ENCODE measurements at places on chromosomes 3 and 15.
A peak's percentile ranks its signal among the peaks of the same experiment; 100 is the strongest.

DNA sequence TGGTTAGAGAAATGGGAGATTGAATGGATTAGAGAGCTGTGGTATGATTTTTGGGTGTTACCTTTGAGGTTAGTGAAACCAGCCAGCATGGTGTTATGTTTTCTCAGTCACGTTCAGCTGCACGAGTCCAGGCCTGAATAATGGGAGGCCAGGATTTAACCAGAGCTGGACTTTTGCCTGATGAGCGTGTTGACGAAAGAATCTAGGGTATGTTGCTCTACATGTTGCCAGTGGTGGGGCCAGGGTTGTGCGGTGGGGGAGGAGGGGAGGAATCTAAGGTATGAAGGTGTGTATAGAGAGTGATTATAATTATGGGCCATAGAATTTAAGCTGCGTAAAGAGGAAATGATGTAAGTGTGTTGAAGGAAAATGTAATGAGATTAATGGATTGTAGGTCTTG lies 22.8 kb downstream of the MINDY2 start:
- no peak for DNase-seq

DNA sequence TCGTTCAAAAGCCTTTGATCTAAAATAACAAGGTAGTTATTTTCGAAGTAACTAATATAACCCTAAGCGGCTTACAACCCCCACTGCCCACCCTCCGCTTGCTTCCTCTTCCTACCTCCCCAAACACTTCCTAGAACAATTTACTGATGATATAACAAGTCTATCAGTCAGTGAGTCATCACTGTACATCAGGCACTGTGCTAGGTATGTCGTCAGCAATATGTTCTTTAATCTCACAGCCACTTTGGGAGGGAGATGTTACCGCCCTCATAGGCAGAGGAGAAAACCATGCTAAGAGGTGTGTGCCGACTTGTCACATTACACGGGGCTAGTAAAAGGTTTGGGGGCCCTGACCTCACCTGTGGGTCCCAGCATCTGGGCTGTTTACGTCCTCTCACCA lies 381.8 kb downstream of the EPHB1 start:
- DNase-seq, result no peak

GRCh38 chr3:158106766-158107471 lies 699 bp upstream of the SHOX2 start:
- no peak for DNase-seq

DNA sequence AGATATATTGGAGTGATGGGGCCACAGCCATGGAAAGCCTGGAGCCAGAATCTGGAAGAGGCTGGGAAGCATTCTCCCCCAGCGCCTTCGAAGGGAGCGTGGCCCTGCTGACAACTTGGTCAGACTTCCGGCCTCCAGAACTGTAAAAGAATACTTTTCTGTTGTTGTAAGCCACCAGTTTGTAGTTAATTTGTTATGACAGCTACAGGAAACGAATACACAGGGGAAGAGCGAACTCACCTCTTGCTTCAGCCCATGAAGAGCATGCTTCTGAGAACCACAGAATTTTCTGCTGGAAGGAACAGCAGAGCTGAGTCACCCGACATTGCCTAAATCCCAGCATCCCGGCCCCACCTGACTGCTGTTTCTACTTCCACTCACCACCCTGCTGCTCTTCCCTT lies 501.7 kb downstream of the SHQ1 start:
- peak; percentile 45 for DNase-seq

GRCh38 chr3:138381950-138382715 lies 33.8 kb downstream of the MRAS start:
- no peak for DNase-seq

GRCh38 chr3:142098964-142099363 lies 50.4 kb downstream of the TFDP2 start:
- DNase-seq, result peak; percentile 12

- DNase-seq, result no peak
Observed at GRCh38 chr3:189146848-189147247, 24.9 kb upstream of the TPRG1 start.

GRCh38 chr3:134749802-134750553 lies 45.1 kb upstream of the EPHB1 start:
- DNase-seq, result no peak

DNA sequence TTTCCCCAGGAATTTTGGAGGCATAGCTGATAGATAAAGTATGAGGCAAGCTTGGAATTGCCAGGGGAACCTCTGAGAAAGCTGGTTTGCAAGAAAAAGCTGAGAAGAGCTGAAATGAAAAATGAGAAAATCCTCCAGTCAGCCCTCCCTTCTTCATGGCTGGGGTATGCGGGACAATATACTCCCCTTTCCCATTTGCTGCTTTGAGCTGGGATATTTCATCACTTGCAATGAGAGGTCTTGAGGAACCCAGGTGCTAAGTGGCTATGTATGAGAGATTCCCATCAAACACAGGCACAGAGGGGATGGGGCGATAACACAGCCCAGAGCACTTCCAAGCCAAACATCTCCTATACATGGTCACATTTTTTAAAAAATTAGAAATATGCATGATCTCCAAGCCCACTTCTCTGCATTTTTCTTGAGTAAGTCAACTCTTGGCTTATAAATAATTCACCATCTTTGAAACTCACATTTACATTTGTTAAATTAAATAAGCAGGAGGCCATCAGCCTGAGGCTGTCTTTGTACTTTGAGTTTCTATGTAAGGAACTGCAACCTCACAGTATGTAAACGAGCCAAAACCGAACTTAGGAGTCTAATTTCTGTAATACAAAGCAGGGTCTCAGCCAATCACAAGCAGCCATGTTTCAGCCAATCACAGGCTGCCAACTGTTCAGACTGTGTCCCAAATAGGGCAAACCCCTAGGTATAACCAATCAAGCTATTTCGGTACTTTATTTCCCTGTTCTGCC lies 983.6 kb upstream of the NR2F2 start:
- DNase-seq, result no peak

- no peak for DNase-seq
Observed at GRCh38 chr15:88838667-88839066, 35.4 kb downstream of the ACAN start.

DNA sequence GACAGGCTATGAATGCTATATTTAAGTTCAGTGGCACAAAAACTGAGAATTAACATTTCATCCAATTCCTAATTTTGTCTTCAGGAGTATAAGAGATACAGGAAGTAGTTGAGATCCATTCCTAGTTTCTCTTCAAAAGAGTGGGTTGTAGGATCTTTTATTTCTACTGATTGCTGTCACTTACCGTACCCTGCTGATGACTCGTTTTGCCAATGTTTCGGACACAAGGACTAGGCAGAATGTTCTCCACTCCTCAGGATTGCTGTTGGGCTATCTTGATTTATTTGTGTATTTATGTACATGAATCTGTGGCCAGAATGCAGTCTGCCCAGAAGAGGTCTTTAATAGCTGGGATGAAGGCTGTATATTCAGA lies 11.9 kb downstream of the ARL8B start:
- no peak for DNase-seq

GRCh38 chr3:49199900-49200281 lies 28.5 kb downstream of the KLHDC8B start:
- no peak for DNase-seq

DNA sequence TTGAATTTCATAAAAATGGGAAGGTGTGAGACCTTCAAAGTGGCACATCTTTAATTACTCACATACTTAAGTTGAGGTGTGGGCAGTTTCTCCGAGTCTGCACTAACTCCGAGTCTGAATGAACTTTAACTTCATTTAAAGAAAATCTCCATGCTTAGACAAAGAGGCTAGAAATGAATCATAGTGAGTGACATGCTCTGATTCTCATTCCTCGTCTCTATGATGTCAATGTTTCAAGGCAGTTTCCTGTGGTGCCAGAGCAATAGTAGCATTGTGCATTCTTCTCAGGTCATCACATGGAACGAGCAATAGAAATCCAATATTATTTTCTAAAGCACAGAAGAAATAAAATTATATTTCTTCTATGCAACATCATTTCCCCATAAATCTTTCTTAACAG lies 224.8 kb downstream of the KCNMB2 start:
- DNase-seq, result no peak

- no peak for DNase-seq
Observed at GRCh38 chr3:43203022-43203421, 83.3 kb upstream of the SNRK start.

DNA sequence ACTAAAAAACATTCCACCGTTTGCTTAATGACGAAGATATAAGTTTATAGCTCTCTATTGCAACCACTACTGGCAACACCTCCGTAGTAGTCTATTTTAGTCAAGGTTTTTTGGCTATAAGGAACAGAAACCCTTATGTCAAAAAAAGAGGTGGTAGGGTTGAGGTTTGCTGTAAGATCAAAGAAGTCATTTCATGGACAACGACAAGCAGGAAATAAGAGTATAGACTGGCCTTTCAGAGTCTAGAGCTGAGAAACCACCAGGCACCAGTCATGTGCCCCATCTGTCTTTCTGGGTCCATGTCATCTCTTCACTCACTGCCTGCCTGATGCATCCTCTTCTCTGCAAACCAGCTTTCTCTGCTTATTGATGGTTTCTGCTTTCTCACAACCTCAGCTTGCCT lies 42.7 kb downstream of the THBS1 start:
- peak; percentile 82 for DNase-seq

DNA sequence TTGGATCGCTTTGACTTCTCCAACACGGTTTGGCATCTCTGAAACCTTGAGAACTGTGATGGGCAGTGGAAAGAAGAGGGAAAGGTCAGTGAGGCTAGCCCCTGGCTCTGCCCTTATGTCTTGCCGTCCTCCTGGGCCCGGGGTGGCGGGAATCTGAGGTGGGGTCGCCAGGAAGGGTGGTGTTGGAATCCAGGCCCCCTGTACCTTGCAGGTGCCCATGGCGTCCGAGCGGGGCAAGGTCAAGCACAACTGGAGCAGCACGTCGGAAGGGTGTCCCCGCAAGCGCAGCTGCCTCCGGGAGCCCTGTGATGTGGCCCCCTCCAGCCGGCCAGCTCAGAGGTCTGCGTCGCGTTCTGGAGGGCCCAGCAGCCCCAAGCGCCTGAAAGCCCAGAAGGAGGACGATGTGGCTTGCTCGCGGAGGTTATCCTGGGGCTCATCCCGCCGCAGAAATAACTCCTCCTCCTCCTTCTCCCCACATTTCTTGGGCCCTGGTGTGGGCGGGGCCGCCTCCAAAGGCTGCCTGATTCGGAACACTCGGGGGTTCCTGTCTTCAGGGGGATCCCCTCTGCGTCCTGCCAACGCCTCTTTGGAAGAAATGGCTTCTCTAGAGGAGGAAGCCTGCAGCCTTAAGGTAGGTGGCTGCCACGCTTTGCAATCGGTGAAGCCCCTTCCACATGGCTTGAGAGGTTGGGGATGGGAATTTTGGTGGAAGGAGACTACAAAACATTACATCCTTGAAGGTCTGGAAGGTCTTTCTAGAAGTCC lies 907 bp downstream of the TATDN2 start:
- peak; percentile 82 for DNase-seq

DNA sequence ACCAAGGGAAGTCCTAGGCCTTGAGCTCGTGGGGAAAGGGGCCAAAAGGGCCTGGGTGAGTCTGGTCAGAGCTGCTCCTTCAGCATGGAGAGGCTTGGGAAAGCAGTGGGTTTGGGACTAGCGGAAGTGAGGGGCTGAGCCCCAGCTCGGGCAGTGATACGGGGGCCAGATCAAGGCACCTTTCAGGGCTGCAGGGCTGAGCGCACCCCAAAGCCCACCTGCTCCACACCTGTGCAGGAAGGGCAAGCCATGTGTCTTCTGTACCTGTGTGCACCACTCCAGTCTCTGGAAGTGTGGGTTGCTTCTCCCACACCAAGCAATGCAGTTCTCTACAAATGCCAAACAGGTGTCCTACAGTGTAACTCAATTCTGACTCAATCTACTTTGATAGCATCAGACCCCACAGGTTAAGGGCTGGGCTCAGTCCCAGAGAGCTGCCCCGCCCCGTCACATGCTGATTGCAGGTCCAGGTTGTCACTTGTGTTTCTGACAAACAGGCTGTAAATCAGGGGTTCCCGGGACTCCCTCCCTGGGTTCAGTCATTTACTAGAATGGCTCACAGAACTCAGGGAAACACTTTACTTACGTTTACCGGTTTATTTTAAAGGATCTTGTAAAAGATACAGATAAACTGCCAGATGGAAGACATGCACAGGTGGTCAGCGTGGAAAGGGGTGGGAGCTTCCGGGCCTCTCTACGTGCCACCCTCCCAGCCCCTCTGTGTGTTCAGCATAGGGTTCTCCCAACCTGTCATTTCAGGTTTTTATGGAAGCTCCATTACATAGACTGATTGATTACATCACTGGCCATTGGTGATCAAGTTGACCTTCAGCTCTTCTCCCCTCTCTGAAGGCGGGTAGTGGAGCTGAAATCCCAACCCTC lies 28.8 kb upstream of the KLF13 start:
- no peak for DNase-seq

GRCh38 chr3:12194669-12195161 lies 36.0 kb upstream of the TIMP4 start:
- peak; percentile 80 for DNase-seq

GRCh38 chr3:178597371-178597770 lies 61.1 kb downstream of the KCNMB2 start:
- no peak for DNase-seq

DNA sequence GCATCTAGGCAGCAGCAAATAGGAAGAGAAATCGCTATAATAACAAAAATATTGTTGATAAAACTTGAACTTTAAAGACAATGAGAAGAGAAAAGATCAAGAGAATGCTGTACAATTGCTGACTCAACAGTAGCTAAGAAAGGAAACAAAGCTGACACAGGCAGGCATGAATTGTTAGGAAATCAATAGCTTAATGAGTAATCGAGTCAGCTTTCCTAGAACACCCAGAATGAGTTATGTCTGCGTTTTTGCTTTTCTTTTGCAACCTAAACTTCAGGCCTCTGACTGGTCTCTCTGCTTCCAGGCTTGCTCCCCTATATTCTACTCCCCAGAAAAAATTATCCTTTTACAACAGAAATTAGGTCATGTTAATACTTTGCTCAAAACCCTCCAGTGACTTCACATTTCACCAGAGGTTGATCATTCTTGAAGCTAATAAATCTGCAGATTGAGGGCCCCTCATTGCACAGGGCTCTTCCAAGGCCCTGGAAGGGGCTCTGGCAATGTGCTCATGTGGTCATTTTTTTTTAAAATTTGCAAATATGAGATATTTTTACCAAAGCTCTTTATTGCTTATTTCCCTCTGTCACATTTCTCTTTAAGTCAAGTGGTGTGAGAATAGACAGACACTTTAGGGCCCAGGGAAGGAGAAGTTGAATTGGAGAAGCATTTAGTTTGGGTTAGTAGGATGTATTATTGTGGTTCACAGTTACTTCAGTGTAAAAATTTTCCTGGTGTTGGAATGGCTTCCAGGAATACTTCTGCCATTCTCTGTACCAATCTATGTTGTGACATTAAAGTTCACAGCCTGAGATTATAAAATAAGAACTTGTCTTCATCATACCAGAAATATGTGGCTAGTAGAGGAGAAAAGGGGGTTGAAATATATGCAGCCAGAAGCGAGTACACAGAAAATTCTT lies 116.3 kb downstream of the TMCO5A start:
- DNase-seq, result peak; percentile 47

DNA sequence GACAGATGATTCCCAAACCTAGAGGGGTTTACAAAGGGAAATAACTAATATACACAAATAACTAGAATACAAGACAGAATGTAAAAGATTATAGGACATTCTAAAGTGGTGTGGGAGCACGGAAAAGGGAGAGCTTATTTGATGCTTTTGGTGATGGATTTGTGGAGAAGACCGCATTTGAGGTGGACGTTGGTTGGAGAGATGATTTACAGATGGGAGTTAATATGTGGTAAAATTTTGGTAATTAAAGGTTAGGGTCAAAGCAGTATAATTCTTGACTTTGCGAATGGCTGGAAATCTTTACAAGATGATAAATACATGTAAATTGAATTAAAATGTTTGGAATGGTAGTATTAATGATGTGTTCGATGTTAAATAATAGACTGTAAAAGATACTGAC lies 1.2 kb downstream of the KNL1 start:
- no peak for DNase-seq

- DNase-seq, result no peak
Observed at GRCh38 chr15:72285402-72285801, 13.0 kb upstream of the PARP6 start.

GRCh38 chr15:91183596-91183995 lies 83.5 kb downstream of the SV2B start:
- no peak for DNase-seq

Measured in activated CD4-positive, alpha-beta T cell treated with anti-CD3 and anti-CD28 coated beads, Interleukin-2, Interleukin-6, amounts not matched to agents 100 ng/mL and 50 ng/mL, durations not matched to agents 16 hours and 8 hours (primary cell).